ENCODE measurements at places on chromosomes 3 and 15.

- no peak for DNase-seq
These were observed 1.2 kb upstream of the FAH start for GRCh38 chr15:80151576-80151975.

DNA sequence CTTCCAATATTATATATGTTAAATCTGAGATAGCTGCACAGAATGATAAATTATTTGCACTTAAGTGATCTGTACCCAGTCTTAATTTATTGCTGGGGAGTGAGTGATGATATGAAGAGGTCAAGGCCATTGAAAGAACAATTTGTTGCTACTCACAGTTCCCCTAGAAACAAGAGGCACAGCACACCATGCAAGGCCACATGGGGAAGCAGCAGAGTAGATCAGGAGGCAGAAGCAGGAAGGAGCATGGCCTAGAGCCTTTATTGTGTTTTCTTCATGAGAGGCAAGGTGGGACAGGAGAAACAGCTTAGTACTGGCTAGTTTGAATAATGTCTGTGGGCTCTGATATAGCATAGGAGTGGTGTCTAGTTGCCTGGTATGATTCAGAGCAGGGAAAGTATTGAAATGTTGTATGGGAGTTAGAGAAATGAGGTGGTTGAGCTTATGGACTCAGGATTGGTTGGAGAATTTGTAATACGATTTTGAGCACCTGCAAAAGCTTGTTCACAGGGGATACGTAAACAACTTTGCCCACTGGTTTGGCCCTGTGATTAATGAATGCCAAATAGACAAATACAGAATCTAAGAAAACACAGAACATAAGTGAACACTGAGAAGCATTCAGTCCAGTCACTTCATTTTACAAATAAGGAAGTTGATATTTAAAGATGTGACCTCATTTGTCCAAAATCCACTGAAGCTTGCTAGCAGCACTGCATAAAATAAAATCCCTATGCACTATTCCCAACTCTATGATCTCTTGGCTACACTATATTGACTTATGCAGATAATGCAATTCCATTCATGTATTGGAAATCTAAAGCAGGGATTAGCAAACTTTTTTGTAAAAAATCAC is 71.7 kb downstream of the TMCO5A start:
- DNase-seq, result no peak

- no peak for DNase-seq
These were observed 274.5 kb downstream of the FEZF2 start for GRCh38 chr3:62098646-62099365.

DNA sequence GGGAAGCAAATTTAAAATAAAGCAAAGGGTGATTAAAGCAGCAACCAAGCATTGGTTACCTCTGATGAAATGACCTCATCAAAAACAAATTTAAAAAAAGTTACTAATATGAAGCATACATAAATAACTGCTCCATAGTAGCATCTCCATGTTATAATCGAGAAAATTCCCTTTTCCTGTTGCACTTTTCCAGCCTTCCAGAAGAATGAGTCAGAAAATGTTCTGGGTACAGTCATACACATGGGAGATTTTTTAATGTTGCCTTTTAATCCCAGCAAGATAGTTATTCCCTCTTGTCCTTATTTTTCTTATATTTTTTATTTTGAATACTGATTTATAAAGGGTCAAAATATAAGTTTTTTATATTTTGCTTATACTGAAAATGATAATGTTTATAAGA is 2.6 kb upstream of the TMCO5A start:
- DNase-seq, result no peak

GRCh38 chr3:124832782-124833709 is 54.1 kb downstream of the ITGB5 start:
- DNase-seq, result no peak
